ENCODE measurements at places on chromosomes 3 and 15. TPM values are rescaled to one million over a fixed set of nuclear protein-coding genes. Genes with fewer than 3 reads are reported as not detected.

Gene GOLGA8T
- total RNA-seq = not detected

Gene IGSF11
- total RNA-seq = not detected

Gene PIERCE2
- 6.9 TPM for total RNA-seq

GRCh38 chr3:79844176-79844575 lies 76.4 kb upstream of the ROBO1 start:
- no peaks in the 10 kb centered on the region for H3K4me1 ChIP-seq
- no peak overlapping the region for H3K27ac ChIP-seq
- no peak for DNase-seq
- H3K36me3 ChIP-seq = no peaks in the 10 kb centered on the region

DNA sequence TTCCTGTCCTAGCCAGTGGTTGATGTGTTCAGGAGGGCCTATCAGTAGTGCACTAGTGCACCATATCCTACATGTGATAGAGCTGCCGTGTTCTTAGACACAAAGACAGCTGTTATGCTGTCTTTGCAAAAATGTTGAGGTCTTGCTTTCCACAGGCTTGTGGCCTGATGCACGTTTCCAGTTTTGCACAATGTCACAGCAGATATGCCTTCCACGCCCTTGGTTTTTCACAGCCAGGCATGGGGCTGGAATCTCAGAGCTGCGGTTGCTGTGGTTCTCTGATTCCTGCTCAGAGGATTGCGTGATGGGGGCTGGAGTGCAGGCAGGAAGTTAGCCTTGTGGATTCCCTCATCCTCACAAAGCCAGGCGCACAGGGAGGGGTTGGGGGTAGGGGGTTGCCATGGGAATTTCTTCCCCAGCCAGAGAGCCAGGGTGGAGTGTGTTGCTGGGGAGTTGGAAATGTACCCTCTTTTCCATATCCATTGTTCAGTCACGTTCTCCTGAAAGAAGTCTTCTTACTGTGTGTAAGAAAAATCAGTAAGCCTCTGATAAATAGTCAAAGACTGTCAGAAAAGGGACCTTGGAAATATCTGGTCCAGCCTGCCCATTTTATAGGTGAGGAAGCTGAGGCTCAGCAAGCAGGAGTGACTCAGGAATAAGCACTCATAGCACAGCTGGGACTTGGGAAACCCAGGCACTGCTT lies 79.4 kb downstream of the SMAD3 start:
- H3K36me3 ChIP-seq = no peaks in the 10 kb centered on the region
- H3K27ac ChIP-seq = no peak overlapping the region
- DNase-seq = no peak
- H3K4me3 ChIP-seq = no peak overlapping the region
- no peaks in the 10 kb centered on the region for H3K4me1 ChIP-seq

- no peak for DNase-seq
- H3K36me3 ChIP-seq = no peaks in the 10 kb centered on the region
- no peak overlapping the region for H3K27ac ChIP-seq
- no peaks in the 10 kb centered on the region for H3K27me3 ChIP-seq
- H3K4me1 ChIP-seq = no peaks in the 10 kb centered on the region
Measured at GRCh38 chr3:139746481-139746880, 68.7 kb upstream of the NMNAT3 start.

DNA sequence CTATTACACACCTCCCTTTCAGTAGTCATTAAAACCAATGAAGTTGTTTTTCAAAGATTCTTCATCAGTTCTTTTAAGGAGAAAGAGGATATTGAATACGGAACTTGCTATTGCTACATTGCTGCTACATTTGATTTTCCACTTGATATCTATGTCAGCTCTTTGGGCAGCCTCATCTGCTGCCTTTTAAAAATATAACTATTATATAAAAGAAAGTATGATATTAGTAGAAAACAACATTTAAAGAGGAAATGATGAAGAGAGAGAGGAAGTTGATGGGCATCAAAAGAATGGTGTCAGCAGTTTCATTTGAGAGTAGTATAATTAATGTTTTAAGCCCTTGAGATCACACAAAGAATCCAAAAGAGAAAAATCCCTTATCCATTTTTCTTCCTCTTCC lies 171.4 kb downstream of the NFKBIZ start:
- no peak for DNase-seq
- no peaks in the 10 kb centered on the region for H3K36me3 ChIP-seq
- no peak overlapping the region for H3K4me3 ChIP-seq
- H3K4me1 ChIP-seq = no peaks in the 10 kb centered on the region
- no peaks in the 10 kb centered on the region for H3K27me3 ChIP-seq

DNA sequence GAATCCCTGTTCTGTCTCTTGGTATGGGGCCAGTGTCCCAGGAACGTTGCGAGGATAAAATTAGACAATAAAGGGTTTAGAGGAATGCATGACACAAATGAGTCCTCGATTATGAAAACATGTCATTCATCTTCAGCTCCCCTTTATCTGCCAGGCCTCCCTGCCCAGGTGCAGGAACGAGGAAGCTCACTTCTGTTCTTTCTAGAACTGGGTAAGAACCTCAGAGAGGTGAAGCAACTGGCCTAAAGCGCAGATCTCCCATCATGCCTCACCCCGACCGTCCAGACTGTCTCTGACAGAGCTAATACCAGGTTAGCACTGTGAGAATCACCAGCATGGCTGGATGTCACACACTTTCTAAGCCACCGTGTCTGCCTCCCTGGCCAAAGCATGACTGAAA lies 1.5 kb upstream of the ITIH1 start:
- no peak overlapping the region for H3K27ac ChIP-seq
- H3K4me3 ChIP-seq = no peak overlapping the region
- H3K27me3 ChIP-seq = no peaks in the 10 kb centered on the region
- DNase-seq = no peak
- H3K4me1 ChIP-seq = peaks cover 12% of the 10 kb centered on the region

DNA sequence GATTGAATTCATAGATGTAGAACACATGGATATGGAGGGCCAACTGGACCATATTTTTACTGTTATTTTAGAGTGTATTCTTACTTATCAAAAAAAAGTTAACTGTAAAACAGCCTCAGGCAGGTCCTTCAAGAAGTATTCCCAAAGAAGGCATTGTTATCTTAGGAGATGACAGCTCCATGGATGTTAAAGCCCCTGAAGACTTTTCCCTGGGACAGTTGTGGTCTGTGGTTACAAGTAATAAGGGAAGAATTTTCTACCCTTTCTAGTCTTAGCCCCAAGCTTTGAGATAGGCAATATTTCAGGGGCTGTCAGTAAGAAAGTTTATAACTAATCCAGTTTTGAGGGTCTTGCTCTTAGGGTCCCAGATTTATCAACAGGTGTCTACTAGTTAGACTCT lies 62.5 kb downstream of the LRRC49 start:
- DNase-seq = no peak
- no peaks in the 10 kb centered on the region for H3K4me1 ChIP-seq
- no peaks in the 10 kb centered on the region for H3K36me3 ChIP-seq
- H3K27me3 ChIP-seq = no peaks in the 10 kb centered on the region

- H3K4me3 ChIP-seq = no peak overlapping the region
- peaks cover 60% of the 10 kb centered on the region for H3K4me1 ChIP-seq
- DNase-seq = no peak
Measured at GRCh38 chr3:63967675-63968611, 55.4 kb downstream of the PSMD6 start.
